Hematopoietic multipotent progenitor cell treated with erythropoietin and hydrocortisone succinate and interleukin-3 and kit ligand, for 8 days (in vitro differentiated cells): ENCODE measurements at places on chromosomes 2 and 18.
A peak's percentile ranks its signal among the peaks of the same experiment; 100 is the strongest.

- DNase-seq: no peak
Observed at GRCh38 chr18:9659499-9660375, 45.4 kb upstream of the PPP4R1 start.

DNA sequence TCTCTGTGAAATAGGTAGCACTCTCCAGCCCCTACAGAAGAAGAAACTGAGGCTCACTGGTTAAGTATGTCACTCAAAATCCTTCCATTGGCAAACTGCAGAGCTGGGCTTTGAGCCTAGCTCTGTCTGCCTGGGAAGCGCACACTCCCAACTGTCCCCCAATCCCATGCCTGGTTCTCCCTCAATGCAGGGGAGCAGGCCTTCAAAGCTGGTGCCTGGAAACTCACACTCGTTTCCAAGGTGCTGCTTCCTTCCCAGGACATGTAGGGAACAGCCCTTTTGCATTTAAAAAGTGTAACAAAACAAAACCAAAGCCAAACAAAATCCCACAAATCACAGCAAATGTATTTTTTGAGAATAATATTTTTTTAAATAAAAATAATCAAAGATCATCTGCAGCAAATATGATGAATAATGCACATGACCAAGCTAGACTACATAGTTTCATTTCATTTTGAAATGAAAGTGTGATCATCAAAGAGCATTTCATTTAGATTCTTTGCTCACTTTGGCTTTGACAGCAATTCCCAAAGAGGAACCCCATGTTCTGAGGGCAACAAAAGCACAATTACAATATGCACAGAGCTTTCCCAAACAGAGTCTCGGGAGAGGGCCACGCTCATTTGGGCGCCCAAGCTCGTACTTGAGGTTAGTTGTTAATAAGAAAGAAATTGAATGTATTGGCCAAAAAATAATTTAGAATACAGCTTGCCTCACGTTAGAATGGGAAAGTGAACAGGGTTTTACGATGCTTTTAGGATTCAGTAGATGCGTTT, 96.7 kb upstream of the ACKR3 start:
- no peak for DNase-seq

DNA sequence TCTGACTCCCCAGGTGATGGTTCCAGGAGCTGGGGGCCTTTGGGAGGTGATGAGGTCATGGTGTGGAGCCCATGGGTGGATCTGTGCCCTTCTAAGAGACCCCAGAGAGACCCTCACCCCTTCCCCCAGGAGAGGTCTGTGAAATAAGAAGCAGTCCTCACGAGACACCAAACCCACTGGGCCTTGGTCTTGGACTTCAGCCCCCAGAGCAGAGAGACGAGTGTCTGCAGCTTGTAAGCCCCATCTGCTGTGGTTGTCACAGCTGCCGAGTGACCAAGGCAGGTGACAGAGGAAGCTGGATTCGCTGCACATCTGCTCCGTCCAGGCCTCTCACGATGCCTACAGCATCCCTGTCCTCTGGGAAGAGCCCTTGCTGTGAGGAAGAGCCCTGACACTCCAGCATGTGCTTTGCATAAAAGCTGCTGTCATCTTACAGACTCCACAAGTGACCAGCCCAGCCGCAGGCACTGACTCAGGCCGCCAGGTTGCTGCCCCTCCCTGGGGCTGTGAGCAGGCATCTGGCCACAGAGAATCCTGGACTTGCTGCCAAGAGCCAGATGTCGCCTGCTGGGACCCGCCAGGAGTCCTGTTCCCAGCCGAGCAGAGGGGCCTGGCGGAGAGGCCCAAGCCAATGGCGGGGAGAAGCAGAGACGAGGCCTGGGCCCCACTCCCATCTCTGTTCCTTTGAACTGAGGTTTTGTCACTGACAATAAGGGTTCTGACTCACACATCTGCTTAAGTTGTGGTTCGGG, 150.8 kb downstream of the PXDN start:
- DNase-seq: no peak

DNA sequence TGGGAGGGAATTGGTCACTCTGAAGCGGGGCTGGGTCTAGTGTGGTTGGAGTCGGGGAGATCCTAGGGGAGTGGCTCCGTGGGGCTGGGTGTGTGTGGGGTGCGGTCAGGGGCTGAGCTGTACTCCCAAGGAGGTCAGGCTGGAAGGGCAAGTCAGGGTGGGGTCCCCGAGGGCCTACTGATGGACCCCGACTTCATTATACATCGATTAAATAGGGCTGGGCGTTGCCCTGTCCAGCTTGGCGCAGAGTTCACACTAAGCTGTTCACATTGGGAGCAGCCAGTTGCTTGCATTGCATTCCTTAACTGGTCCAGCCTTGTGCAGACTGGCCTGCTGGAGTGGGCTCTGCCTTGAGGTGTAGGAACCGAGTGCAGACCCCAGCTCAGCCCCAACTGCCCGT, 131.2 kb downstream of the ASB1 start:
- no peak for DNase-seq

DNA sequence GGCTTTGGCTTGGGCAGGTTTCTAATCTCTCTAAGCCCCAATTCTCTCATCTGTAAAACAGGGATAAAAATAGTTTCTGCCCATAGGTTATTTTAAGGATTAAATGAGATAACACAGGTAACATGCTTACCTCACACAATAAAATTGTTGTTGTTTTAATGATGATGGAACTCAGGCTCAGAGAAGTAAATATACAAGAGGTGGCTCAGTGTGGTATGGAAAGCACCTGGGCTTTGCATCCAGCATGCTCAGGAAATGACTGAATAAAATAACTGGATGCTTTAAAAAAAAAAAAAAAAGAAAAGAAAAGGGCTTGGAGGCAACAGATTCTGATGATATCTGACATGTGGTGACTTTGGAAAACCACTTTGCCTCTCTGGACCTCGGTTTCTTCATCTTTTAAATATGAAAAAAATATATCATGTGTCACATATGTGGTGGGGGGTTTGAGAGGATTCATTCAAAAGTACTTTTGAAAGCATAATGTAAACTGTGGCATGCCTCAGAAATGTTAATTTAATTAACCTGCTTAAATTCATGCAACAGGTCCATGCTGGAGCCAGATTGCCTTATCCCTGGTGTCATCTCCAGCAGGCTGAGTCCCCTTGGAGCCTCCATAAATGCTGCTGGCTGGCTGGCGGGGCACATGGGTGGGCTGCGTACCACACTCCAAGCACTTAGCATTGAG, 112.8 kb upstream of the CDC42EP3 start:
- no peak for DNase-seq

- DNase-seq: peak; percentile 64
Observed at GRCh38 chr2:144382849-144383248, 137.1 kb downstream of the ZEB2 start.

DNA sequence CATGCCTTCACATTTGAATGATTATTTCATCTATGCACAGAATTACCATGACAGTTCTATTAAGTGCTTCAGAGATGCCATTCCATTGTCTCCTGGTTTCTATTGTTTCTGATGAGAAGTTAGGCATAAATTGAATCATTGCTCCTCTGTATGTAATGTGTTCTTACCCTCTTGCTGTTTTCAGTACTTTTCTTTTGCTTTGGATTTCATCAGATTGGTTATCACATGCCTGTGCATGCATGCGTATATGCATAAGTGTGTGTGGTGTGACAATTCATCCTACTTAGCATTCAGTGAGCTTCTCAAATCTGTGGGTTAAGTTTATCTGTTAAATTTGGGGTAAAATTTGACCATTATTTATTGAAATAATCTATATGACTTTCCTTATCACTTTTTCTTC, 263.3 kb upstream of the RND3 start:
- DNase-seq: no peak

GRCh38 chr2:188367164-188367563, 75.5 kb downstream of the GULP1 start:
- DNase-seq: no peak

DNA sequence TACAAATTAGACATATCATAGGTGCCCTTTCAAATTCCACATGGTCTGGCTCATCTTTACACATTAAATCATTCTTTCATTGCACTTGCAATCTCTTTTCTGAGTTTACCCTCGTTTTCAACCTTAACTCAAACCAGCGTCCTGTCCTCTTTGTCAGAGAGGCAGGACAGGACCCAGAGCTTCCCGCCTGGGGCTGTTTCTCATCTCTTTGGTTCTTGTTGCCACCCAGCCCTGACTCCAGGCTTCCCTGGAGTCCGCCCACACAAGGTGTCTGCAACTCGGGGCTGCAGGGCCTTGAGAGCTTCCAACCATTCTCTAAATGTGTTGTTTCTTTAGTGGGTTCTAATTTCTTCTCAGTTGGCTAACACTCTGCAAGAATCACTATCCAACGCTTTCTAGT, 24.4 kb downstream of the RBMS1 start:
- no peak for DNase-seq

GRCh38 chr2:235611349-235611748, 117.5 kb downstream of the AGAP1 start:
- no peak for DNase-seq

DNA sequence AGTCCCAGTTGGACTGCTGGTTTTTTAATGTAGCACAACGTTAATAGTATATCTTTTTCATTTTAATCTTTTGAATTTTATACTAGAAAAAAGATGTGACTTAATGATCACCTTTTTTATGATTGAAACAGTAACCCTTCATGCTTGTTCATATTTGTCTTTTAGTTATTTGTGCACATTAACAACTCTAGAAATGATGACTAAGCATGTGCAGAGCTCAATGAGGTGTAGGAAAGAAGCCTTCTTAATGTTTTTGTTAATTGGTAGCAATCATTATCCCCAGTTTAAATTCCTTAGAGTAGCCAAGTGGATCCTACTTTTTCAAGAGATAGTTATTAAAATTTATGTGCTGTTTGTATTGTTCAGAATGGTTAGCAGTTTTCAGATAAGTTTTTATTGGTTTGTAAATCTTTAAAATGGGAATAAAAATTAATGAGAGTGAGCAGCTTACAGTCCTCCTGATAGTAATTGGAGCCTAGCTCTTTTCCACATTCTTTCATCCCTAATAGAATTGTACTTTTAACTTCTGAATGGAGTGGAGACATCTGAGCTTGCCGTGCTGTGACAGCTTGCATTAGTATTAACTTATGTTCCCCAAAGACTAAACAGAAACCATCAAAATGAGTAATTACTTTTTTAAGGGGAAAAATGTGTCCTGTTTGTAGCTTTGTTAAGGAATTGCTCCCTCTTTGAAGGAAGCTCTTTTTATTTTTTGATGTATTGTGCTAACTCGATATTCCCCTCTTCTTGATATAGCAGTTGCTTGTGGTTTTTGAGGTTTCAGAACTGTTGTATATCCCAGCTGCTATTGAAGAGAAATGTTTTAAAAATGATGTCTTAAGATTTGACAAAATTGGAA, 17.3 kb downstream of the PIK3C3 start:
- peak; percentile 43 for DNase-seq

DNA sequence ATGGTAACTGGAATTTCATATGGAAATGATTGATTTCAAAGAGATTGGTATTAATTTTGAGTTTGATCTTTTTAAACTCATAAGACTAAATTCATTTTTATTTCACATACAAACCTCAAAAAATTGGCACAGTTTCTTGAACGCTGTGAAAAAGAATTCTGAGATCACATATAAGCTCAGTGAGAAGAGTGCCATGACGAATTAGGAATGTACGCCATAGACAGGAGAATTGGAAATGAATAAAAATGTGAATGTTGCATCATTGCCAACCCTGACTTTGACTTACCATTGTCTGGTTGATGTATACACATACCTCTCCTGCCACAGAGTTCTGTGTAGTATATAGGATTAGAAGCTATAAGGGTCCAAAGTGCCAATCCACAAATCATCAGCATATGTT, 290.4 kb upstream of the ZC3H15 start:
- no peak for DNase-seq

- peak; percentile 95 for DNase-seq
Observed at GRCh38 chr18:76496194-76496890, 1.3 kb upstream of the ZNF516 start.

DNA sequence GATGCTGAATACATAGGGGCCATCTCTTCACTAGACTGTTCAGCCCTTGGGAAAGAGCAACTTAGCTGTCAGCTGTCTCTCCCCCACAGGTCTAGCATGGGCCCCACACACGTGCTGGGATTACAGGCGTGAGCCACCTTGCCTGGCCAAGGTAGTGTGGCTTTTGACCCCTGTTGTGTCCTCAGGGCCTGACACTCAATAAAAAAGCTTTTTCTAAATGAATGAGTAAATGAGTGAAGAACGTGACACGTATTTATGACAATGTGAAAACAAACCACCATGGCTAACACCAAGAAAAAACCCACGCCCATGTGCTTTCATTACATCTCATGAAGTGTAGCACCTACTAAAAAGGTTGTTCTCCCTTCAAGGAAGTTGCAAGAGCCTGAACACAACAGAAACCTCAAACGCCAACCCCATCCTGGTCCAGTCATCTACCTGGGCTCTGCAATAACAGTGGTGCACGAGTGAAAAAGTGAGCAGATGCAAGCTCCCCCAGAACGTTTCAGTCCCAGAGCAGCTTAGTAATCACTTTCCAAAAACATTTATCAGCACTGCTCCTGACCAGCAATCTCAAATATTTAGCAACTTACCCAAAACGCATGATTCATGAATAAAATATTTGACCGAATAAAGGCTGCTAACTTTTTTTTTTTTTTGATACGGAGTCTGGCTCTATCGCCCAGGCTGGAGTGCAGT, 3.4 kb downstream of the WDFY1 start:
- DNase-seq: no peak

DNA sequence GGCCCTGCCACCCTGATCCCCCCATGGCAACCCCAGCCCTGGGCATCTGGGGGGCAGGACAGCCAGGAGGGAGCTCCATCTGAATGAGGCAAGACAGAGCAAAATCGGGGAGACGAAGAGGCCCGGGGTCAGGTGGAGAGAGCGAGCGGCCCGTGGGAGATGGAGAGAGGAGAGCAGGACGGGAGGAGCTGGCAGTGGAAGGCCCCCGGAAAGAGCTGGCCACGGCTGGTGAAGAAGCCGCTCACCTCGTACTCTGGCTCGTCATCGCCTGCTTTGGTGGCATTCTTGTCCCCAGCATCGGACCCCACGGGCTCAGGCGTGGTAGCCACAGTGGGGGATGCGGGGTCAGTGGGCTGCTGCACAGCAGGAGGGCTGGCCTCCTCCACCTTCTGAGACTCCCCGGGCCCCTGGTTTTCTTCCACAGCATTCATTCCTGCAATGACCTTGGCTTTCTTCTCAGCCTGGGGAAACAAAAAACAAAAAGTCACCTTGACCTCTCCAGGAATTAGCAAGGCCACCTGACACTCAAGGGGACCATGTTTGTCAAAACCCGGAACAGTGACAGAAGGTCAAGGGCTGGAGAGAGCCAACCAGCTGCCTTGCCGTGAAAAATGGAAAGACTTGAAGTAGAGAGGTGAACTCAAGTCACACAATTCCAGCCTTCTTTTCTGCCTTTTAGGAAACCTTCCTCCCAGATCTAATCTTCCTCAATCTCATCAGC, 79.6 kb upstream of the POMC start:
- no peak for DNase-seq

DNA sequence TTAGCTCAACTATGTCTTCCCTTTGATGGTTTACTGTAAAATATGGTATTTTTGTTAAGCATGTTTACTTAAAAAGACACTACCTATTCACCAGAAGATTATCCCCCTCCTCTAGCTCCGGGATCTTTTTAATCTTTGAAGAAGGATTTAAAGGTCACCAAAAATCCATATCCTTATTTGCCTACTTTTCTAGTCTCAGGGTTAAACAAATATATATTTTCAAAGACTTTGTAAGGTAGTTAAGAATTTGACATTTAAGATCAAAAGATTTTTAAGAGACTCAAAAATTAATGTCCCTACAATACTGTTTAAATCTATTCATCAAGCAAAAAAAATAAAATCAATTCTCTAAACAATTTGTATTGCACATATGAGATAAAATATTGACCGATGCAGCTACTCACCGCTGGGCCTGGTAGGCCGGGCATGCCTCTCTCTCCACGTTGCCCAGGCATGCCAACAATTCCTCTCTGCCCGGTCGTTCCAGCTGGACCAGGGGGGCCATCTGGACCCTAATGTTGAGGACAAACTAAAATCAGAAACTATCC, 76.1 kb downstream of the COL3A1 start:
- DNase-seq: no peak

- DNase-seq: no peak
Observed at GRCh38 chr2:182705761-182706160, 10.3 kb upstream of the DNAJC10 start.
